ENCODE measurements at places on chromosomes 12 and 14.

DNA sequence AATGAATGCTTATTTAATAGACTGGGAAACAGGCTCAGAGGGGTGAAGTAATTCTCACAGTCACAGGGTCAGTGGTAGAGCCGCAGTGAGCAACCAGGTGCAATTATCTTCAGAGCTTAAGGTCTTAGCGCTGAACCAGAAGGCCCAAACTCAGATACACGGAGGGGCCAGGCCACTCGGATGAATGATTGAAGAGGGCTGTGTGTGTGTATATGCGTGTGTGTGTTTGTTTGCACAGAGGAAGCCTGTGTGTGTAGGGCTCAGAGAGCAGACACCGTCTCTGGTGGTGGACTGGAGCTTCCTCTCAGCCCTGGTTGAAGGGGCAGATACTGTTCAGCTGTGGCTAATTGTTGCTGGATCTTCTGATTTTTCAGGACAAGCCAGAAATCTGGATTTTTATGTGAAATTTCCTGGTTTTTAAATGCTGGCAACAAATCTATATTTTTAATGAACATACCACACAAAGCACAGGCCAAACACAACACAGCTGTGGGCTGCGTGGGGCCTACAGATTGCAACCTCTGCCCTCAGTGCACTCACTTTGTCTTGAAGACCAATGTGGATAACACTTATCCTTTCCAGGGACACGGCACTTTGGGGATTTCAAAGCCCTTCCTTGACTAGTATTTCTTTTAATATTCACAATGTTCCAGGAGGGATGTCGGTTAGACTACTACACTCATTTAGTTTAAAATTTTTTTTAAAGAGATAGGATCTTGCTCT is 94.5 kb upstream of the NRXN3 start:
- DNase-seq, result no peak

GRCh38 chr12:55653031-55653430 is 16.3 kb downstream of the OR10P1 start:
- DNase-seq, result no peak

GRCh38 chr12:130382818-130383217 is 45.1 kb downstream of the PIWIL1 start:
- DNase-seq, result no peak

- peak; percentile 90 for DNase-seq
Observed at GRCh38 chr14:103724116-103724515, 8.5 kb downstream of the ZFYVE21 start.

DNA sequence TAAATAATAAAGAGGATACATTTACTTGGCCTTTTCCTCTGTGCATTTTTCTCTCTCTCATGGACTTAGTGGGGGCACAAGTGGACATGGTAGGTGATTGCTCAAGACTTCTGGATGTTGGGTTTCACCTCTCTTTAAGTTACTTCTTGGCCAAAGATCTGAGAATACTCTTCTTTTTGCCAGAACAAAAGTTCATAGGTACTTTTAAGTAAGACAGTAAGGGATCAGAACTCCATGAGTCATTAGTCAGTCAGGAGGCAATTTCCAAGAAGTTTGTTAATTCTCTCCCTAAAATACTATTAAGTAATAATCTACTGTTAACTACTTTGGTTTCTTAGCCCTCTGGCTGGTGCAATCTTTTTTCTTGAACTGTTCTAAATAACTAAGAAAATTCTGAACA is 84.2 kb downstream of the GRIP1 start:
- no peak for DNase-seq
